CD4-positive, alpha-beta T cell treated with Interleukin-1 beta for 1 hour (primary cell): ENCODE measurements at places on chromosomes 1 and 21.
A peak's percentile ranks its signal among the peaks of the same experiment; 100 is the strongest.

GRCh38 chr1:112057736-112058135 lies 68.3 kb upstream of the KCND3 start:
- no peak for DNase-seq

DNA sequence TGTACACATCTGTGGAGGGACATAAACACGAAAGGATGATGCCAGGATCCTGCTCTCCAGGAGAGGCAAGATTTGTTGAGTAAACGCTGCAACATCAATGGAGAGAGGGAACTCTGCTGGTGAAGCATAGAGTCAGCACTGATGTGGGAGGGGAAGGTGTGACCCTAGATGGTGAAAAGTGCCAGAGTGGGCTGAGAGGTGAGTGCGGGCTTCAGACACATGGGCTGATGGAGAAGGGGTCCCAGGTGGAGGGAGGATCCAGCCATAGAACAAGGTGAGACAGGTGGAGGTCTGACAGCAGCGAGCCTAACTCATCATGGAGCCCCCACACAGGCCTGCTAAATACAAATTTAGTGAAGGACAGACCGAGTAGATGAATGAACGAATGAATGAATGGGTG lies 9.7 kb downstream of the RD3 start:
- DNase-seq, result no peak

- no peak for DNase-seq
Measured at GRCh38 chr1:87278825-87279535, 49.7 kb upstream of the LMO4 start.

DNA sequence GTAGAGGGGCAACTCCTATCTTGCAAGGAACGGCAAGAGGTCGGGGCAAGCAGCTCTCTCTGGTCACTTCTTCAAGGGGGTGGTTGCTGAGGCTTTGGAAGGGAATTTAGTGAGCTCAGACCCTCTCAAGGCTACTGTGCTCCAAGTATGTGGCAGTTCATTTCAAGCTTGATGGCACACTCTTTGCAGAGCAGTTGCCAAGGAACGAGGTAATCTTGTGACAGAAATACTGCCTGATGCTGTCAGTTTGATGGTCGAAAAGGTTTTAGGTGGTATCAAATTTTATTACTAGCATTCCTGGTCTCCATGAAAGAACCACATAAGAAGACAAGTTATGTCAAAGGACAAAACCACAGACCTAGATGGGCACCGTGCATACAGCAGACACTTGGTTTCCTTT lies 13.1 kb downstream of the CFAP298 start:
- no peak for DNase-seq

GRCh38 chr1:54397090-54397591 lies 9.1 kb downstream of the SSBP3 start:
- no peak for DNase-seq

DNA sequence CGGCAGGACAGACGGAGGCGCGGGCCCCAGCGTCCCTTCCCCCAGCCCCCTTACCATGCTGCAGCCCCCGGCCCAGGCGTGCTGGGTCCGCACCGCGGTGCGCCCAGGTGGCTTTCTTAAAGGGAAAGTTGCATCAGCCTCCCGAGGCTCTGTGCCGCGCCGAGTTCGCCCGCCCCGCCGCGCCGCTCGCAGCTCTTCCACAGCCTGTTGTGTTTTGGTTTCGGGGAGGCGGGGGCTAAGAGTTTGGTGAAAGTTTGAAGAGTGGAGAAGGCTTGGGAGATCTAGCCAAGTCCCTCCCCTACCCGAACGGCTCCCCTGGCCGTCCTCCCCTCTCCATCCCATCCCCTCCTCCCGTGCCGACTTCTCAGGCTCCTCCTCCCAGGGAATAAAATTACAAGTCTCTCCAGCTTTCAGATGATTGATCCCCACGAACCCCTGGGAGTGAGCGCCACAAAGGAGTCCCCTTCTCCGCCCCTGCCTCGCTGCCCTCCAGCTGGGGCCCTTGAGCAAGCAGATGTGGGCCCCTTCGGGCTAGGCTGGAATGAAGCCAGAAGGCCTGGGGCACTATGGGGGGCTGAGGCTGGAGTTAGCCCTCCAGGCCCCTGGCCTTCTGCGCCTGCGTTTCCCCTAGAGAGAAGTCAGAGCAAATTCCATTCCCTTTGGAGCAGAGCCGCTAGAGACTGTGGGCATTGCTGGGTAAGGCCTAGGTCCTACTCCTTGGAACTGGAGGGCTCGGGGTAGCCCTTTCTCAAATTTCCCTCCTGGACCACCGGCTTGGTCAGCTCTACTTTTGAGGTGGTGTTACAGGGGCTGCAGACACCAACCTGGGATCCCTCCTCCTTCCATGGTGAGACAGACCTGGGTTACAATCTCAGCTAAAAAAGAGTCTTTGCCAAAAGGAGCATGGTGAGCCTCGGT lies at the start of gene SLC6A9:
Gene SLC6A9, minus strand, starts transcription at position 211 of the 918 bp plus-strand sequence. CDS start 7,185 bp downstream, outside the sequence.
- DNase-seq, result peak; percentile 18

GRCh38 chr1:23444104-23444533 lies 19.6 kb upstream of the TCEA3 start:
- no peak for DNase-seq

- DNase-seq, result no peak
Measured at GRCh38 chr1:24385160-24385940, 28.2 kb downstream of the STPG1 start.

DNA sequence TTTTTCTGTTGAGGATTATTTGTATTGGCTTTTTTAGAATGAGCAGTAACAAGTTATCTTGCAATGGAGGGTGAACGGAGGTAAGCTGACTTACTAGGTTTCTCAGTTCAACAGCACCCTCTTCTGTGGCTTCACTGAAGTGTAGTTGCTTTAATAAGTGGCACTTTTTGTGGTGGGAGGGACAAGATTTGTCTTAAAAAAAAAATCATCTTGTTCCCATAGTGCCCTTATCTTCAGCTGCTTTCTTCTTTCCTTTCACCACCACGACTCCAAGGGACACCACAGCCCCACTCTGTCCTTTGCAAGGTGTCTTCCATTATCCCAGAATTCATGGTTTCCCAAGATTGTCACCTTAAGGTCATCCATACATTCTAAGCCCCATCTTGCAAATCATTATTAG lies 92.9 kb downstream of the PIGK start:
- DNase-seq, result no peak

DNA sequence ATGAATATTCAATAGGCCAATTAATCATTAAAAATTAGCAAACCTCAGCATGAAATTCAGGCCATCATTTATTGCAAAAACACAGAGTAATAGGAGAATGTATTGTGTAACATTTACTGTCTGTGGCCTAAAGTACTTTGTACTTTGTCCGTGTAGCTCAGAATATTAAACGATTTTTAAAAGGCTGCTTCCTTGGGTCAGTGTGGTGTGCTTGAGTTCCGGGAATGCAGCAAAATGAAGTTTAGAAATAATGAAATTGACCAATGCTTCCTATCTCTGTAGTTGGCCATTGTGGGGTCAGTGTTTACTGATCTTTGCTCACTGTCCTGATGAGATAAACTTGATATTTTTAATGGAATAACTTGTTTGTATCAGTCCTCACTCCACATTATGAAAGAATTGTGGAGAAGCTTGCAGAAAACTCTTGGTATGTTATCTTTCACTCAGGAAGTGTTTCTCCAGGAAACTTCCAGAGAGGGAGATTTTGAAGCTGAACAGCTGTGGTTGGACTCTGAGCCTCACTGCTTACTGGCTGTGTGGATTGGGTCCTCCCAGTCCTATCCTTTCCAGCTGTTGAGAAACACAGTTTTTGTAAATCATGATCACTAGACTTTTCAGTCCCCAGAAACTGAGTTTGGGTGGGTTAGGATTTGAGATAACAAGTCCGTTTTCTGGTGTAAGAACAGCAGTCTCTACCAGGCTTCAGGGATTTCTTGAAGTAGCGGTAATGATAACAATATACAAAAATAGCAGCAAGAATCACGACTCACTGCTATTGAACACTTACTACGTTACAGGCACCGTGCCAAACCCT lies 19.2 kb upstream of the MTARC1 start:
- DNase-seq, result no peak
